ENCODE measurements at places on chromosomes 13 and 19. TPM values are rescaled to one million over a fixed set of nuclear protein-coding genes. Genes with fewer than 3 reads are reported as not detected.

C1QTNF9 gene
- total RNA-seq: not detected

TNFSF11 gene
- total RNA-seq: 0.16 TPM

TTC9B gene
- total RNA-seq: not detected

ZNF582 gene
- 5.1 TPM for total RNA-seq

KIR2DL4 gene
- not detected for total RNA-seq

KCTD12 gene
- 35.6 TPM for total RNA-seq

SLITRK6 gene
- total RNA-seq: 0.12 TPM

TINCR gene
- under 0.01 TPM for total RNA-seq

OXGR1 gene
- not detected for total RNA-seq

EBI3 gene
- not detected for total RNA-seq

IZUMO1 gene
- not detected for total RNA-seq

KIR3DL2 gene
- not detected for total RNA-seq
